ENCODE measurements at places on chromosomes 7 and 10.

DNA sequence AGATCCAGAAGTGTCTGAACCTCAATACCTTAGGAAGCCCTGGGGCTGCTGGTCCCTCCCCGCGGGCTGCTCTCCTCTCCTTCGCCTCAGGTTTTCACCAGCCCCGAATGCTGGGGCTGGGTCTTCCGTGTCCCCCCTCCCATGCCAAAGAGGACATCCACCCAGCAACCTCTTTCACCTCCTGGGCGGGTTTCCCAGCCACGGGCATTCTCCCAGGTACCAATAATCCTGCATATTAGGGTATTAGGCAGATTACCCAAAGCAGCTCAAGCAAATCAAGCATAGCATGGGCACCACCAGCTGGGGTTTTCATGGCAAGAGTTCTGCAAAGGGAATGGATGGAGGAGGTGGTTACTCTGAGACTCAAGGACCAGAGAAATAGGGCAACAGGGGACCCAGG lies 224.4 kb downstream of the KCNMA1 start:
- no peak for DNase-seq

- DNase-seq, result no peak
Measured at GRCh38 chr10:85524001-85524666, 842.5 kb downstream of the GRID1 start.

GRCh38 chr10:5502571-5503476 lies 3.5 kb upstream of the CALML5 start:
- DNase-seq, result no peak

DNA sequence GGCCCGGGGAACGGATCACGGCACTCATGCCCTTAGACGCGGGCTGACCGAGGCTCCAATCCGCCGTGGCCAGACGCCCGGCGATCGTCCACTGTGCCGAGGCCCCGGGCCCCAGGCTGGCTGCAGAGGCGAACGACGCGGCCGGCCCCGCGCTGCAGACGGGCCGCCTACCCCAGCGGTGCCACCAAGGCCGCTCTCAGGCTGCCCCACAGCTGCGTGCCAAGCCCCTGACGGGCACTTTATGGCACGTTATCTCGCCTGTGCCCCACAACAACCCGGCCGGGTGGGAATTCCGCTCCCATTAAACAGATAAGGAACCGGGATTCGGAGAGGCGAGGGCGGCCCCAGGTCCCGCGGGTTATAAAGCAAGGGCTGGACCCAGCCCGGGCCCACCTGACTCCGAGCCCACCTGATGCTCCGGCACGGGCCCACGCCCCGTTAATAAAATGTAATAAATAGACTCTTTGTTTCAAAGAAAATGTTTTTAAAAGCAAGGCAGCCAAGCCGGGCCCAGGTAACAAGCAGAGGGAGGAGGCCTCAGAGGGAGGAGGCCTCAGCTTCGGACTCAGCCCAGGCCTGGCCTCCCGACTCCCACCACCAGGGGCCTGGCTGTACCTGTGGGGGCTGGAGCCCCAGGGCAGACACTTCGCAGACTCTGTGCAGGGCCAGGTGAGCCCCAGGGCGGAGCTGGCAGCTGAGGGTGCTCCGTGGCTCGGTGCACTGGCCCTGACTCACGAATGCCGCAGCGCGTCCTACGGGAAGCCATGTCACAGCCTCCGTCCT lies 79.7 kb downstream of the FOXL3 start:
- no peak for DNase-seq

DNA sequence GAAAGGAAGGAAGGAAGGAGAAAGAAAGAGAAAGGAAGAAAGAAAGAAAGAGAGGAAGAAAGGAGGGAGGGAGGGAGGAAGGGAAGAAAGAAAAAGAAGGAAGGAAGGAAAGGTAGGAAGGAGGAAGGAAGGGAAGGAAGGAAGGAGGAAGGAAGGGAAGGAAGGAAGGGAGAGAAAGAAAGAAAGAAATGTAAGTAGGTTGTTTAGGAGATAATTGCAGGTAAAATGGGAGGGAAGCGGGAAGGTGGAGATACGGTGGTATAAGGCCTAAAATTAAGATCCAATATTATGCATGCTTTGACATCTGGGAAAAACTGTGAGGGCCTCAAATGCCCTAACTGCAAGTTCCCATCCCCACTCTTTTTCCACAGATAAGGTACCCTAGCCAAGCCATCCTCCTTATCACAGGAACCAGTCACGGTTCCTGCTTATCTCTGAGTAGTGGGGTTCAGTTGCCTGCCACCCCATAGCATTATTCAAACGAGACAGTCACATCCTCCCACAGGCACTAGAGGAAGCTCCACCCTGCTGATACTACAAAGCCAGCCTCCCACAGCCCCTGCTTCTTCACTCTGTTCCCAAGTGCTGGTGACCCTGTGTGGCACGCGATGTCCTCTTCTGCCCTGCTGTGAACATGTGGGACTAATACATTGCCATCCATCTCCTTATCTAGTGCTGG lies 28.7 kb downstream of the ST8SIA6 start:
- DNase-seq, result peak; percentile 9

GRCh38 chr7:132349075-132349474 lies 227.2 kb downstream of the PLXNA4 start:
- DNase-seq, result no peak

DNA sequence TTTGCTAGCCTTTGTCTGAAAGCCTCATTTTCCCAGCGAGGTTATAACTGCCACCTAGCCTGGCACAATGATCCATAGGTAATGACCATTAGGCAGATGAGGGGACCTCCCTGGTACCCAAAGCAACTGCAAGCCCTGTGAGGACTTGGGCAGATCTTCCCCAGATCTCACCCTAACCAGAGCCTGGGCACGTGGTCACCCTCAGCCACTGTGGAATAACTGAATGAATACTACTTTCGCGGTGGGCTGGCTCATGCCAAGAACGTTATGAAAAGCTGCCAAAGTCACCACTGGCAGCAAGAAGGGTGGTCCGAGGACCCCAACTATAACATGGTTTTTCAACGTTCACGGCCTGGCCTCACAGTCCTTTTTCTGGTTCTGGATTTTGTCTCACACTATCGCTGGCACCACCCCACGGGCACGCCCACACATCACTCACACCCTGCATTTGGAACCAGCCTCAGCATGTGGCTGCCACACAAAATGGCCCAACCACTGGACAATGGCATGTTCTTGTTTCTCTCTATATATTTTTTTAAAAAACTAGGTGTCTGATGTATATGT lies 3.4 kb downstream of the PRKAG2 start:
- no peak for DNase-seq

DNA sequence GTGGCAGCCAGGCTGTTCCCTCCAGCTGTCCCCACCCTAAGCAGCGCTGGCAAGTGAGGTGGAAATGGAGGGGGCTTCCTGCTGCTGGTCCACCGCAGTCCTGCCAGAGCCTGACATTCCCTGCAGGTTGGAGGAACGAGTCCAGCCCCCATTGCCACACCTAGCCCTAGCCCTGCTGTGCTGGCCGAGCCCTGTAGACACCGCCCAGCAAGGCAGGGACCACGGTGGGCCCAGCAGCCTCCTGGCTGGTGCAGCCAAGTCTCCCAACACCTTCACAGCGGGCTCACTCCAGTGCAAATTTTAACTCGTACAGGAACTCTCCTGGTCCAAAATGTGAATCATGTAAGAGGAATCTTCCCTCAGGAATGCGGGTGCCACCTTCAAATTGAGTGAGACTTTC lies 116.3 kb downstream of the PAXIP1 start:
- DNase-seq, result no peak

GRCh38 chr10:3166496-3167290 lies 5.9 kb downstream of the PITRM1 start:
- no peak for DNase-seq

DNA sequence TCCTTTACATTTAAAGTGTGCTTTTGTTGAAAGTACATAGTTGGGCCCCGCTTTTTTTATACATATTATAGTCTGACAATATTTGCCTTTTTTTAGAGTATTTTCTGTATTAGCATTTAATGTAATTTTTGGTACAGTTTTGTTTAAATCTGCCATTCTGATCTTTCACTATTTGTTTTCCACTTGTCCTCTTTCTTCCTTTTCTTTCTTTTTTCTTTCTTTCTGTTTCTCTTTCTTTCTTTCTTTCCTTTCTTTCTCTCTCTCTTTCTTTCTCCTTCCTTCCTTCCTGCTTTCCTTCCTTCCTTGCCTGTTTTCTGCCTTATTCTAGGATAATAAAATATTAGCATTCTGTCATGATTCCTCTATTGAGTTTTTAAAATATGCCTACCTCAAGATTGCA lies 9.5 kb downstream of the LIPK start:
- no peak for DNase-seq

DNA sequence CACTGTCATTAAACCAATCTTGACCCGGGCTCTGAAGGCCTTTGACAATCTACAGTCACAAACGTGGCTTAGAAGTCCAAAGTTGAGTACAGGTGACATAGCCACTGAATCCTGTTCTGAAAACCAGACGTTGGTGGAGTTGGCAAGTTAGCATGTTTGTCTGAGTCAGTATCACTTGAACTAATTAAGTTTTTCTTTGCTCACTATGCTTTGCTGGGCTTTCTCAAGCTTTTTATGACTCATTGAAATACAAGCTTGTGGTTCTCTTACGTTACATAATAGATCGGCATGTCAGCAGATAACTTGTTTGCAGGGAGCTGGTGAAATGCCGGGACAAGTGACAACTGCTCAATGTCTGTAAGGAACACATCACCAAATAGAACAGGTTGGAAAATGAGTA lies 53.8 kb downstream of the ARL5B start:
- DNase-seq, result no peak

GRCh38 chr7:150371996-150372270 lies 3.3 kb downstream of the REPIN1 start:
- no peak for DNase-seq

- DNase-seq, result no peak
Measured at GRCh38 chr7:29139796-29140195, 6.5 kb downstream of the CPVL start.

DNA sequence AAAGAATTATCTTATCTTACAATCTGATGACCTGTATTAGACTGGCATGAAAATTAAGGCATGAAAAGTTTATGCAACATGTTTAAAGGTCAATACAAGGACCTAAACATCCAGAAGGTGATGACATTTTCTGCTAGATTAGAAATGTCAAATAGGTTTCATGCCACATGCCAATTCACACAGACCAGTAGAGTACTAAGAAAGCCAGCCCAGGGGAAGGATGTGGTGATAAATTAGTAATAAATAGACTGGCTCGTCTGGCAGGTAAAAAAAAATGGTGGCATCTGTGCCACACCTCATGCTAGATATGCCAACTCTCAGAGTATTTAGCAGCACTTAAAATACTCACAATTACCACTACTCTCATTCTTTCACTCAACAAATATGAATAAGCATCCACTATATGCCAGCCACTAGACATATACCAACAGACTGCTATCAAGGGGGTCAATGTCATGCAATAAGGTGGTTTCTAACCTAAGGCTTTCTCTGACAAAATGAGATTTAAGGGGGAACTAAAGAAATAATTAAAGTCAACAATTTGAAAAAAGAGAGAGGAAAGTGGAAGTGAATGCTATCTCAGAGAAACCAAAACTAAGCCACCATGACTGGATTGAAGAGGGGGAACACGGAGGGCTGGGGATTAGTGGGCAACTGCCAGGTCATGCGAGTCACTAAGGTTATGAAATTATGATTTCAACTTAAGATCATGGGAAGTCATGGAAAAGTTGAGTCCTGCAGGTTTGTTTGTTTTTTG lies 83.5 kb downstream of the SGMS1 start:
- no peak for DNase-seq

DNA sequence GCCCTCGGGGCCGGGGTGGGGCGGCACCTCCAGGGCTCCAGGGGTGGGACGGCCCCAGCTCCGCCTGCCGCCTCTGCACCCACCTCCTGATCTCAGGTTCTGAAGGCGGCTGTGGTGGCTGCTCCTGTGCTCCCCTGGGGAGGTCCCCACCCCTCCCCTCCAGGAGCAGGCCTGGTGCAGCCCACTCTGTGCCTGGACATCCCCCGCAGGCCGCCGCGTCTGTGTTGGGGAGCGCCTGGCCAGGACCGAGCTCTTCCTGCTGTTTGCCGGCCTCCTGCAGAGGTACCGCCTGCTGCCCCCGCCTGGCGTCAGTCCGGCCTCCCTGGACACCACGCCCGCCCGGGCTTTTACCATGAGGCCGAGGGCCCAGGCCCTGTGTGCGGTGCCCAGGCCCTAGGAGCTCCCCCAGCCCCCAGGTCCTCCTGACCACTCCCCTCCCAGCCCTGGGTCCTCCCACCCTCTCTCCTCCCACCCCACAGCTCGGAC lies 5.5 kb downstream of the CYP2W1 start:
- no peak for DNase-seq

- DNase-seq, result no peak
Measured at GRCh38 chr10:96850825-96851224, 18.7 kb downstream of the LCOR start.

DNA sequence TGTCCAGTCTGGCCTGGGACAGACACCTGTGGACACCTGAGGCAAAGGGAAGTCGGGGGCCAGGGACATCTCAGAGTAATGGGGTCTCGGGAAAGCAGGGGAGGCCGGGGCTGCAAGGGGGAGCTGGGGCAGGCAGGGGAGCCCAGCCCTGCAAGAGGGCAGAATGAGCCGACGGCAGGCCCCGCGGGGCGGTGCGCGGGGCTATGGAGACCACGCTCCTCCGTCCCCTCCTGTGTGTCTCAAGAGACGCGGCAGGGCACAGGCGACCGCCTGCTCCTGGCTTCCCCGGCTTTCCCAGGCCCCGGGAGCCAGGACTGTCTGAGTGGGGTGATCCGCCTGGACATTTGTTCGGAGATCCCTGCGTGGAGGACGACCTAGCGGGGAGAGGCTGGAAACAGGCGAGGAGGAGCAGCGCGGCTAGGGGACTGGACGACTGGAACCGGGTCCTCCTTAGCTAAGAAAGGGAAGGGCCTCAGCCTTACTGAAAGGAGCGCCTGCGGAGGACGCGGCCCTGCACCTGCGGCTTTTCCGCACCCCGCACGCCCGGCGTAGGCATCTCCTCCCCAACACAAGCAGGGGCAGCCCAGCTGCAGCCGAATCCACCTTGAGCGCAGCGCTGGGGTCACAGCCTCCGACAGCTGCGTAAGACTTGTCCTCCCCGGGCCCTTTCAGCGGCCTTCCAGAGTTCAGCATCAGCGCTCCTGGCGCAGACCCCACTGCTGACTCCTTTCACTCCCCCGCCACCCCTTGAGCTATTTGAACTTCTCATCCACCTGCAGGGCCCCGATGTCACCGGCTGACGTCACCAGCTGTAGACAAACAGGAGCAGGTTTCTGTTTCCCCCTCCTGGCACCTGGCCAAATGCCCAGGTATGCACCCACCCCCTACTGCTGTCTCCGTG lies 176.4 kb downstream of the ZNF248 start:
- DNase-seq, result no peak

GRCh38 chr10:131749767-131750142 lies 151.1 kb upstream of the PPP2R2D start:
- no peak for DNase-seq

GRCh38 chr10:79268742-79269141 lies 78.5 kb upstream of the PPIF start:
- no peak for DNase-seq

DNA sequence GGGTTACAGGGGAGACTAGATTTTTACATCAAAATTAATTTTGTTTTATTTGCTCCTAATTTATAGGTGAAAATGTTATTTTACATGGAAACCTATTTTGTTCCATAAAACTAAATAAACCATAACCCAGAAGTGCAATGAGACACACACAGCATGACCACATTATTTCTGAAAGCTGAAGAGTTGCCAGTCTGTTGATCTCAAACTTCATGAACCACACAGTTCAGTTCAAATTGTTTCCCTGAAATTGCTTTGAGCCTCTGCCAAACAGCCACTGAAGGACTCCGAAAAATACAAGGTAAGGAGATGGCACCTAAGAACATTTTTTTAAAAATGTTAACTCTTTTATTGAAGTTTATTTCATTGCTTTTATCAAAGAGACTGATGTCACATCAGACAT lies 25.0 kb upstream of the ITGB8 start:
- DNase-seq, result no peak

GRCh38 chr10:10532236-10532635 lies 485.4 kb upstream of the CELF2 start:
- DNase-seq, result no peak
